ENCODE measurements at places on chromosomes 1 and 21.

- no peak for DNase-seq
Observed at GRCh38 chr1:19921310-19921709, 2.1 kb downstream of the PLA2G2E start.

- DNase-seq, result no peak
Observed at GRCh38 chr1:170857955-170858354, 77.4 kb upstream of the MROH9 start.

- peak; percentile 3 for DNase-seq
Observed at GRCh38 chr1:225651872-225652728, 823 bp downstream of the ENAH start.

DNA sequence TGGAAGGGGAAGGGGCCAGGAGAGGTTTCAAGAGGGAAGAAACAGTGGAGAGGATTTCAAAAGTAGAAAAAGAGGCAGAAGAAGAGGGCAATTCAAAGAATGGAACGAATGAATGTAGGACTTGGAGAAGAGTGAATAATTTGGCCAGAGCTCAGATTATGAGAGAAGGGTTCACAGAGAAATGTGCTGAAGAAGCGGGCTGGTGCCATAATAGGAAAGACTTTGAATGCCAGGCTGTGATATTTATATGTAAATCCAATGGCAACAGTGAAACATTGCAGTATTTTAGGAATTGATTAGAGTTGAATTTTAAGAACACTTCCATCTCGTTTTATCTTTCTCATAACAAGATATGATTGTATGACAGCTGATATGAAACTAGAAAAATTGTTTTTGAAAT, 36.0 kb upstream of the ANGPTL7 start:
- DNase-seq, result no peak

- no peak for DNase-seq
Observed at GRCh38 chr1:60171801-60172200, 98.2 kb upstream of the C1orf87 start.

GRCh38 chr1:44484155-44484688, 79.2 kb downstream of the RNF220 start:
- no peak for DNase-seq

DNA sequence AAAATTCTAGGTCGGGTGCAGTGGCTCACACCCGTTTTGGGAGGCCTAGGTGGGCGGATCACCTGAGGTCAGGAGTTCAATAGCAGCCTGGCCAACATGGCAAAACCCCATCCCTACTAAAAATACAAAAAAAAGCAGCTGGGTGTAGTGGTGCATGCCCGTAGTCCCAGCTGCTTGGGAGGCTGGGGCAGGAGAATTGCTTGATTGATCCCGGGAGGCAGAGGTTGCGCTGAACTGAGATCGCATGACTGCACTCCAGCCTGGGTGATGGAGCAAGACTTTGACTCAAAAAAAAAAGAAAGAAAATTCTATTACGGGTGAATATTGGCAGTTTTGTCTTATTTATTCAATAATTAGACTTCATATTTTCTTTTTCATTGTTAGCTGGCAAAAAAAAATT, 62.1 kb downstream of the SNX7 start:
- DNase-seq, result no peak

DNA sequence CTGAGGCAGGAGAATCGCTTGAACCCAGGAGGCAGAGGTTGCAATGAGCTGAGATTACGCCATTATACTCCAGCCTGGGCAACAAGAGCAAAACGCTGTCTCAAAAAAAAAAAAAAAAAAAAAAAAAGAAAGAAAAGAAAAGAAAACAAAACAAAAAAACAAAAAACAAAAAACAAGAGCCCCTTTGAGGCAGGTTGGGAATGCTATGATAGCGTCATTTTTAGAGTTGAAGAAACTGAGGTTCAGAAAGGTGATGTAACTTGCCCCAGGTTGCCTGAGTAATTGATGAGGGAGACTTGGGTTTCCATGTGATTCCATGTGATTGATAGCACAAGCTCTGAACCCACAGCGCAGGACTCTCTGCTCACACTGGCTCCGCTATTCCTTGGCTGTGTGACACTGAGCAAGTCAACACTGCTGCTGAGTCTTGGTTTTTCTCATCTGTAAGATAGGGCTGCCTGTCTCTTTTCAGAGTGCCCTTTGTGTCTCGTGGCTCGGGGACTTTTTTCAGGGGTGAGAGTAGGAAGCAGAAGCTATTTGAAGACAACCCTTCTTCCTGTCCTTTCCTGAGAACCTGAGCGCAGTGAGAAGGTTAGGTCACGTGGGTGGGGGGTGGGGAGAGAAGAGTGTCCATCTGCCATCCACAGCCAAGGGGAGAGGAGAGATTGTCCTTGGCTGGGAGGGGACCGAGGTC, 2.5 kb downstream of the CNR2 start:
- DNase-seq, result no peak

- DNase-seq, result no peak
Observed at GRCh38 chr1:170306513-170306910, 160.8 kb downstream of the NTMT2 start.

GRCh38 chr21:26933448-26933847, 33.4 kb downstream of the ADAMTS5 start:
- DNase-seq, result no peak

- DNase-seq, result no peak
Observed at GRCh38 chr1:232579466-232579865, 50.5 kb downstream of the SIPA1L2 start.

- no peak for DNase-seq
Observed at GRCh38 chr1:52426371-52426770, 22.0 kb downstream of the PRPF38A start.

DNA sequence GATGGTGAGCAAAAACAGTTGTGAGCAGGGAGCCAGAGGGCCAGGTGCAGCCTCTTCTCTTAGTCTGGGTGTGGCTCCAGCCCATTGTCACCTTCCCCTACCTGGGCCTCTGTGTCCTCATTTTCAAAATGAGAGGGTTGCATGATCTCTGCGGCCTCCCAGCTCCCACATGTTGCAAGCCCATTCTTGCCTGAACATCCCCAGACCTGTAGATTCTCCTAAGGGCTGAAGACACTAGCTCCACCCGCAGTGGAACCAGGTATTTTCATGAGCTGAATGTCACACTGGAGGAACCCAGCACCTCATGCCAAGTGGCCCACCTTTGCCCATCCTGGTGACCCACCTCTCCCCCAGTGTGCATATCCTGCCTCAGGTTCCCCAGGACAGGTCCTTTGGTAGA, 12.3 kb downstream of the IKBKE start:
- DNase-seq, result no peak

- DNase-seq, result no peak
Observed at GRCh38 chr1:195530961-195531360, 1077.3 kb downstream of the KCNT2 start.

DNA sequence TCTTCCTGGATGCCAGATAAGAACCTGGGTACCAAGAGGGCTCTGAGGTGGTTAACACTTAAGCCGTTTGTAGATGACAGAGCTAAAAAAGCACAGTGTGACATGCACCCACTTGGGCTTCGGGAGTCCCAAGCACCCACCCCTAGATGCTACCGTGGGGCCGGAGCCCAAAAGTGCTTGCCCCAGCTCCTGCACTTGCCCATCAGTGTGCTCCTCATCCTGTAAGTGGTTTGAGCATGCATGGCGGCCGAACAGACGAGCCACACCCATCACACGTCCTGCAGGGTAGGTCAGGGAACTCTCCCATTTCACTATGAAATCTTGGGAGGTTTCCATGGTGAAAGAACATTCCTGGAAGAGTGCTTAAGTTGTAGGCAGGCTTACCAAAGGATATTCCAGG, 158.9 kb upstream of the TNR start:
- DNase-seq, result no peak

GRCh38 chr1:200861937-200862647, 10.7 kb upstream of the GPR25 start:
- no peak for DNase-seq

- no peak for DNase-seq
Observed at GRCh38 chr1:173418107-173418985, 58.8 kb upstream of the PRDX6 start.

DNA sequence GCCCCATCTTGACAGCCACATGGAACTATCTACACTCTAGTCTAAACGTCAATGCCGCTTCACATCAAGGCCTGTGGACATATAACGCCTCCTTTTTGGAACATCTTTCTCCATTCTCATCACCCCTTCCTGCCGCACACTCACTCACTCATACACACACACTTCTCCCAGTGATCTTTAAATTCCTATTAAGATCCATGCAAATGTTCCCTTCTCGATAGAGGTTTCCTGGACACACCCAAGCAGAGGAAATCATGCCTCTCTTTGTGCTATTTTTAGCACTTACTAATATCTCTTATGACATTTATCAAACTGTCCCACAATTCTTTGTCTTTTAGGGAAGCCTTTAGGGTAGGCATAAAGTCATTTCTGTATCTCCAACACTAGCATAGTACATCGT, 28.2 kb upstream of the SLAMF9 start:
- DNase-seq, result no peak

GRCh38 chr1:67367370-67368045, 59.8 kb downstream of the IL12RB2 start:
- no peak for DNase-seq

DNA sequence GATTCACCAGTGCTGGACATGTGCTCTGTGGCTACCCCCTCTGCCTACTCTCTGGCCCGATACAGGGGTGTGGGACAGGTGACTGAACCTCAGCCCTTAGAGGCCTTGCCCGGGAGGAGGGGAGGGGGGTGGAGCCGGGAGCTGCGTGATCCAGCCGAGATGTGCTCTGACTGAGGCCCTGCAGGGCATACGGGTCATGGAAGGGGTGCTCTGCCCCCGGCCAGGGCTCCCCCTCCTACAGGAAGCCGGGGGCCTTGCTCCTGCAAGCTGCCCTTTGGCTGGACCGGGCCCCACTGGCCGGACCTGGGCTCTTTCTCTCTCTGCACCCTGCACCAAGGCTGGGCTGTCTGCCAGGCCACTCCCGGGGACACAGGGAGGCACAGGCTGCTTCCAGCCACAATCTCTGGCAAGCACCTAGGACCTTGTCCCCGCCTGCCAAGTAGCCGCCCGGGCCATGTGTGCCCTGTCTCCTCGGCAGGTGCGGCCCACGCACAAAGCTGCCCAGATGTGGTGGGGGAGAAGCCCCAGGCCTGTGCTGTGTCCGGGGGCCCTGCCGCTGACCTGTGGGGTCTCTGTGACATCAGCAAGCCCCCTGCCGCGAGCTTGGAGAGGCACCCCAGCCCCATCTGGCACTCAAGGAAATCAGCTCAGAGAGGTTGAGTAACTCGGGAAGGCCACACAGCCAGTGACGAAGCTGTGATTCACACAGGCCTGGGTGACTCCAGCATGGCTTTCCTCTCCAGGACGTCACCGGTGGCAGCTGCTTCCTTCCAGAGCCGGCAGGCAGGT, 1.5 kb downstream of the SCNN1D start:
- DNase-seq, result no peak

- DNase-seq, result peak; percentile 57
Observed at GRCh38 chr1:96722161-96722922, 758 bp downstream of the PTBP2 start.

GRCh38 chr1:199226163-199226562, 587.3 kb downstream of the PTPRC start:
- no peak for DNase-seq

DNA sequence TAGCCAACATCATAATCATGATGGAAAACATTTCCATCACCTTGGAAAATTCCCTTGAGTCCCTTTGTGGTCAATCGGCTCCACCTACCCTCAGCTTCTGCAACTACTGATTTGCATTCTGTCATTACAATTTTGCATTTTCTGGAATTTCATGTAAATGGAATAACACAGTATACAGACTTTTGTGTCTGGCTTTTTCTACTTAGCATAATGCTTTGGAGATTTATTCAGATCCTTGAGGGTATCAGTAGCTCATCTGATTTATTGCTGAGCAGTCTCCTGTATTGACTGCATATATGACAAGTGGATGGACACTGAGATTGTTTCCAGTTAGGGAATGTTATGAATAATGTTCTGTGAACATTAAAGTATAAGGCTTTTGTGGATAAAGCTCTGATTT, 358.3 kb downstream of the USP25 start:
- no peak for DNase-seq

GRCh38 chr1:235613602-235614001, 36.0 kb downstream of the GNG4 start:
- DNase-seq, result no peak

- no peak for DNase-seq
Observed at GRCh38 chr1:203295796-203296195, 9.5 kb upstream of the BTG2 start.

DNA sequence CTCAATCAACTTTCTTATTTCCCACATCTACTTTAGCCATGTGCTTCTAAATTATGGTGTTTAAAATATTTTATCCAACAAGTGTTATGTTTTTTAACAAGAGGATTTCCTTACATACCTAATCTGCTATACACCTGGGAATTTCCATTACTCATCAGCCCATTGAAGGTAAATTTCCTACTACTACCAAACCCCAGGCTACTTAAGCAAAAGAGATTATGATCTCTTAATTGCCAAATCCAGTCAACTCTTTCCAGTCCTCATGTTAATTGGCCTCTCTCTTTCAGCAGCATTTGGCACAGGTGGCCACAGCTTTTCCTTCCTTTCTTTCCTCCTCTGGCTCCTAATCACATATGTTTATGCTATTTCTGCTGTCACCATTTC, 5.1 kb upstream of the C1orf162 start:
- DNase-seq, result no peak

DNA sequence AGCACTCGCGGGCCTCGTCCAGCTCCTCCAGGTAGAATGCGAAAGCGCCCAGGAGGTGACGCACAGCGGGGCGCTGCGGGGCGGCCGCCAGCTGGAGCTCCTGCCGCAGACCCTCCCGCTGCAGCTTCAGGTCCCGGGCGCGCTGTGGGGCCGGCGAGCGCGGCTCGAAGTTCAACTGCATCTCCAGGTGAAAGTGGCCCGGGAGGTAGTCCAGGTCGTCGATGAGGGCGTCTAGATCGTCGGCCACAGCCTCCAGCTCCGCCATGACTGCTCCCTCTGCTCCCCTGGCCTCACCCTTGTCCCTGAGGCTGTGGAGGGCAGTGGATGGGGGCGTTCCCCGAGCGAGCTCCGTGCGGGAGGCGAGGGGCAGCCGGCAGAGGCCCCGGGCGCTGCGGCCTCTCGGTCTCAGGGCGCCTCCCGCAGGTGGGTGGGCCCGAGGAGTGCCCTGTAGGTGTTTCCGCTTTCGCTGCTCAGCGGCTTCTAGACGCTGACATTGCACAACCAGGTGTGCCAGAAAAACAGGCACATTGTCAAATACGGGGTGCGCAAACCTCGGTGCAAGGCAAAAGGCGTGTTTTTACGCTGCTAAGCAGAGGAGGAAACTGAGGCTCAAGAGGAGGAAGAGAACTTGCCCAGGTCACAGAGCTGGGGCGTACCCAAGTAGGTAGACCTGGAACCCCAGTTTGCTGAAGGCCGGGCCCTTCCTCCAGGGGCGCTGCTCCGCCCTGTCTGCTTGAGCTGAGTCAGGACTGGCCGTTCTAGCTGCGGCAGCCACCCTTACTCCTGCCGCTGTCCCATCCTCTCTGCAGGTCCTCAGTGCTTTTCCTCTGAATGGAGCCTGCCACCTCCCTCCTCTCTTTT, at the start of gene TTC22:
TSS of gene TTC22 (minus strand) at position 425 of the 861 bp plus-strand sequence. CDS start at position 265, 160 bp downstream.
- peak; percentile 81 for DNase-seq

- no peak for DNase-seq
Observed at GRCh38 chr1:215660259-215660658, 93.2 kb downstream of the KCTD3 start.

- no peak for DNase-seq
Observed at GRCh38 chr1:24341260-24341659, 22.1 kb downstream of the GRHL3 start.

Measured in CD4-positive, alpha-beta T cell treated with Interleukin-6 for 4 hours (primary cell).